ENCODE measurements at places on chromosomes 3 and 15.

DNA sequence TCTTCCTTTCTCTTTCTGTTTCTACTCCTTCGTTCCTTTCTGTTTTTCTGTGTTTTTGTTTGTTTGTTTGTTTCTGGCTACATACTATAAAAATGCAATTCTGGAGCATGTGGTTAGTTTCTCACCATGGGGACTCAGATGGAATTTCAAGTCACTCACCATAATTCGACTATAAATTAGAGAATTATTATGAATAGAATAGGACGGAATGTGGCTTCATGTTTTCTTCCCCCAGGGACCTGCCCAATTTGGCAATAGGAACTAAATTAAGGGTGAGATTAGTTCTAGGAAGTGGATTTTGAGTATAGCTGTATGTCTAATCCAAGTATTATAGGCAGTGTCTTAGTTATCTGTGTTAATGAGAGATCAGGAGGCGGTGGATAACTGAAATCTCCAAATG is 96.9 kb downstream of the THSD4 start:
- DNase-seq: no peak

- peak; percentile 95 for DNase-seq
Observed at GRCh38 chr15:72136170-72137051, 18.2 kb downstream of the SENP8 start.

- no peak for DNase-seq
Observed at GRCh38 chr3:156250550-156250949, 130.2 kb downstream of the KCNAB1 start.

- DNase-seq: no peak
Observed at GRCh38 chr15:57861815-57862586, 155.5 kb downstream of the POLR2M start.

DNA sequence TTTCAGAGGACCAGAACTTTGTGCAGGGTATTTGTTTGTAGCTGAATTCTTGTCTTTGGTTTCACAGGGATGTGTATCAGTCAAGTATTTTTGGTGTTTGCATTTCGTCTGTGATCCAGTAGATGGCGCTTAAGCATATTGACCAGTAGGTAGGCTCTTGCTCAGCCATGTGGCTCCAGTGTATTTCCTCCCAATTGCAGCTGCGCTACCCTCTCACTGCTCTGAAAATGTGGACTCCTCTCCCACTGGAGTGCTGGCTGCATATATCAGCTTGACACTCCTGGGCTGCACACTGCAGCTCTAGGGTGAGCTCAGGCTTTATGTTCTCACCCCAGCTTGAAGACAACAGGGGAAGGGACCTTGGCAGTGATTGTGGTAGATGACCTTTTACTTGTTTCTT is 1264.3 kb upstream of the ALCAM start:
- DNase-seq: peak; percentile 65

GRCh38 chr15:27133249-27133648 is 162.3 kb downstream of the GABRG3 start:
- DNase-seq: no peak

DNA sequence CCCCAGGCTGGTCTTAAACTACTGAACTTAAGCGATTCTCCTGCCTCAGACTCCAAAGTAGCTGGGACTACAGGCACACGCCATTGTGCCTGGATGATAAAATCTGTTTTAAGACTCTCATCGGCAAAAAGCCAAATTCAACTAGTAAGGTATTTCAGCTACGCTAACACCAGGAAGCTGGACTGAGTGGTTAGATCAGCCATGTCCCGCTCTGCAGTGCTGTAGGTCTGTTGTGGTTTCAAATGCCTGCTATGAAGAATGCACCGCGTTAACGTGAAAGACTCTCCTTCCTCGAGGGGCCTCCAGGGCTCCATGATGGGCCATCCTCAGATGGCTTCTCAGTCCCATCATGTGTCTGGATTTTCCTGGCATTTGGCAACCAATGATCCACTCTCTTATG is 70.2 kb downstream of the PCOLCE2 start:
- DNase-seq: no peak

DNA sequence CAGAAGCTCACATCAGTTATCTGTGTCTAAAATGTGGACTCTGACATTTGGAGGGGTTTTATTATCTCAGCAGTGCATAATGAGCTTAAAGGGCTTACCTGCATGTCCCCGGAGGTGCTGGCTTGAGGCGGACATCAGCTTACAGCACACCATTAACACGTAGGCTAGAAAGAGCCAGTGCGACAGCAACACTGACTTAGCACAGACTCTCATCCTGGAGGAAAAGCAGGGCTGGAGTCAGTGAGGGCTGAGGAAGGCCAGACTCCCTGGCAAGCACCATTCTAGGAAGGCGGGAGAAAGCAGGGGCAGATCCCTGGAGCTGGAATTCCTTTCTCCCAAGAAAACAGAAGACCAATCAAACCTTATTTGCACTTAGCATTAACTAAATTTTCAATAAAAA is 51.7 kb downstream of the TAFA4 start:
- peak; percentile 0 for DNase-seq

GRCh38 chr3:114216186-114216970 is 21.0 kb downstream of the ZNF80 start:
- DNase-seq: no peak

- DNase-seq: no peak
Observed at GRCh38 chr3:37897763-37898162, 36.1 kb downstream of the CTDSPL start.

DNA sequence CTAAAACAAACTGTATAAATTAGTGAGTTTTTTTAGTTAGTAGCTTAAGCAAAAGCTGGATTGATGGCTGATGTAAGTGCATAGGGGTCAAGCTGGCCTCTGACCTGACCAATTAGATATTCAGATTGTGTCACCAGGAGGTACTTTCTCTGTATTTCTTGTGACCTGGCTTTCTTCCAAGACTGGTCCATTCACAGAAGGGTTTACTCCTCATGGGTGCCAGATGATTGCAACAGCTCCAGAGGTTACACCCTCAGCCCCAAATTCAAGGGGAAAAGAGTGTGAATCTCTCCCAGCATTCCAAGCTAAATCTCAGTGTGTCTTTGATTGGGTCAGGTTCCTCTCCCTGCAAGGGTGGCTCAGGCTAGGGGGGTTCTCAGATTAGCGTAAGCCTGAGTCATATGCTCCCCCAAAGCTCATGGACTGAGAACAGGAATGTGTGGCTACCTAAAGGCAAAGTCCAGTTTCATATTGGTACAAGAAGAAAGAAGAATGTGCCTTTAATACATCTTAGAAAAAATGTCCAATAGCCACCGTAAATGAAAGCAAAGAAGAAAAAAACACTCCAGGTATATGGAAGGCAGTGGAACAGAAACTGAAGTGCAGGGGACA is 16.5 kb downstream of the PML start:
- DNase-seq: no peak

- no peak for DNase-seq
Observed at GRCh38 chr3:73707772-73708171, 83.0 kb upstream of the PDZRN3 start.

DNA sequence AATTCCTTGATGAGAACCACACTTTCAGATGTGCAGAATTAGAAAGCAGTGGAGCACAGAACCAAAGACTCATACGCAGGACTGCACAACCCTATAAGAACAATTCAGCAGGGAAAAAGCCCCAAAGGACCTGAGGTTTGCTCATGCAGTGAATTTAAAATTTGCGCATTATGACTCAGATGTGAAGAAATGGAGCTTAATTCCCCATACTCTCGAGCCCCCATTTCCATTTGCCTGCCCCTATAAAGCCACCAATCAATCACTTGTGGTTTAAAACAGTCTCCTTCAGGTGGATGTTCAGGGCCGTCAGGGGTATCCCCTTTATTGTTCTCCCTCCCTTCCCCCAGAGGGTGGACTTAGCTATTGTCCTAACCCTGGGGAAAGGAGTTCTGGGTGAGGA is 221.2 kb downstream of the IGSF11 start:
- DNase-seq: no peak

GRCh38 chr15:63191895-63192618 is 2.7 kb downstream of the RAB8B start:
- DNase-seq: no peak

GRCh38 chr3:12479919-12480427 is 4.3 kb upstream of the TSEN2 start:
- DNase-seq: peak; percentile 66

DNA sequence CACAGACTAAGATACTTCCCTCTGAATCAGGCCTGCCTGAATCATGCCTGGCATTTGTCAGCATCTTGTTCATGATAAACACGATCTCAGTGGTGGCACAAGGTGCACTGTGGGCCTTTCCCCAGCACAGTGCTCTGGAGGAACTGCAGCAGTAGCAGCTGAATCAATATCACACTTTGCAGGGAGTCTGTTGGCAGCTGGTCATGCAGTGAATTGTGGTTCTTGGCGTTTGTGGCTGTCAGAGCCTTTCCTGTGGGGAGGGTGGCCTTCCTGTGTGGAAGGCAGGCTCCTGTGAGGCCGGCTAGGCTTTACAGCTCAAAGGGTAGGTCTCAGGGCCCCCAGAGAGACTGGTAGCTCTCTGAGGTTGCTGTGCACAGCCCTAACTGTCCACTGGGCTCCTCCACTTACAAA is 54.4 kb upstream of the TLE3 start:
- DNase-seq: peak; percentile 90

DNA sequence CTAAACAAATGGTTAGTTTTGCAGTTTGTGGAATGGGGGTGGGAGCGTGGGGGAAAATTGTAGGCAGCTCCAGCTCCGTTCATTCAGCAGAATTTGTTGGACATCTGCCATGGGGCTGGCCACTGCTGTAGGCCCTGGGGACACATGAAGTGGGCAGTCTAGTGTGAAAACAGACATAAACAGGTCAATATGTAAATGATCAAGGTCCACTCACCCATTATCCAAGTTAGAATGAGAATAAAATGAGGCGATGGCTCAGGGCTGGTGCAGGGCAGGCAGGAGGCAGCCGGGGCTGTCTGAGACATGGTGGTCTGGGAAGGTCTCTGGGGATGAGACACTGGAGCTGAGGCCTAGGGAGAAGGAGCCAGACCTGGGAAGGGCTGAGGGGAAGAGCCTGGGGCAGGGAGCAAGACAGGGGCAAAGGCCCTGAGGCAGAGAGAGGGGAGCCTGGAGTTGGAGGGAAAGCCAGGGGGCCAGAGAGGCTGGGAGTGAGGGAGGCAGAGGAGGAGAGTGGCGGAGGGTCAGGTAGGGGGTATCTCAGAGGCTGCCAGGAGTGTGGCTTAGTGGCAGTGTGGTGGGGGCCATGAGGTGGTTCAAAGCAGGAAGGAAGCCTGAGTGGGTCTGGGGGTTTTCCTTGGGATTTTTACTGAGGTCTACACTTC is 6.2 kb upstream of the SLC6A6 start:
- DNase-seq: peak; percentile 27

DNA sequence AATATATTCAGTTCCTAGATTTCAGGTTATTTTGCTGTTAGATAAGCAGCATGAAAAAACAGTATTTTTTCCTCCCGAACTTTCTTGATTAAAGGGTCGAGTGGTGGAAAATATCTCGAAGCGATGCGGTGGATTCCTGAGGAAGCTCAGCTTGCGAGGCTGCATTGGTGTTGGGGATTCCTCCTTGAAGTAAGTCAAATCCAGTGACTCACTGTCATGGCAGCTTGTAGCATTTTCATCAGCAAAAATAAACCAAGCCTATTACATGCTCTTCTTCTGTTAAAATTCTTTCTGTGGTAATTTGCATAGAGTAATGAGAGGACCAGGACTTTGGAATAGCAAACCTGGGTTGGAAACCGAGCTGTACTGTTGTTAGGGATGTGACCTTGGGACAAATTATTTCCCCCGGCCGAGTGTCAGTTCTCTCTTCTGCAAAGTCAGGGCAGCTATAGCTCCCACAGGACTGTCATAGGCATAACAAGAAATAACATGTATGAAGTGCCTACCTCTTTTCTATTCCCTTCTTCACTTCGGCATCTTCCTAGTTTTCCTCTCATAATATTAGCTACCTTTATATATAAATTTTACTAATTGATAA is 75.6 kb downstream of the UBP1 start:
- DNase-seq: no peak

DNA sequence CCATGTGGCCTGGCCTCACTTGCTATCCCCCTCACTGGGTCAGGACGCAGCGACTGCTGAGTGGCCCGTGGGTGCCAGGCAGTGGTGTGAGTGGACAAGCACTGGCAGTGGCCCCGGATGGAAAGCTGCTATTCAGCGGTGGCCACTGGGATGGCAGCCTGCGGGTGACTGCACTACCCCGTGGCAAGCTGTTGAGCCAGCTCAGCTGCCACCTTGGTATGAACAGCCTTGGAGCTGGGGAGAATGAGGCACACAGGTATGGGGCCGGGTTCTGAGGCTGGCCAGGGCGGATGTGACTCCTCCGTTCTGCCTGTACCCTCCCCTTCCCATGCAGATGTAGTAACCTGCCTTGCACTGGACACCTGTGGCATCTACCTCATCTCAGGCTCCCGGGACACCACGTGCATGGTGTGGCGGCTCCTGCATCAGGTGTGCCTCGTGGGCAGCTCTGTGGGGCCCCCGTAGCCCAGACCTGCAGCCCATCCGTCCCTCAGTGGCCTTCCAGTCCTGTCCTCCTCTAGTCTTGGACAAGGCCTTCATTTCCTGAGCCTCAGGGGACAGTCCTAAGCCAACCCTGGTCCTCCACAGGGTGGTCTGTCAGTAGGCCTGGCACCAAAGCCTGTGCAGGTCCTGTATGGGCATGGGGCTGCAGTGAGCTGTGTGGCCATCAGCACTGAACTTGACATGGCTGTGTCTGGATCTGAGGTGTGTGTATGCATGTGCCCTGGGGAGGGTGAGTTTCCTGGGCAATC is 28.2 kb downstream of the NBEAL2 start:
- DNase-seq: no peak

DNA sequence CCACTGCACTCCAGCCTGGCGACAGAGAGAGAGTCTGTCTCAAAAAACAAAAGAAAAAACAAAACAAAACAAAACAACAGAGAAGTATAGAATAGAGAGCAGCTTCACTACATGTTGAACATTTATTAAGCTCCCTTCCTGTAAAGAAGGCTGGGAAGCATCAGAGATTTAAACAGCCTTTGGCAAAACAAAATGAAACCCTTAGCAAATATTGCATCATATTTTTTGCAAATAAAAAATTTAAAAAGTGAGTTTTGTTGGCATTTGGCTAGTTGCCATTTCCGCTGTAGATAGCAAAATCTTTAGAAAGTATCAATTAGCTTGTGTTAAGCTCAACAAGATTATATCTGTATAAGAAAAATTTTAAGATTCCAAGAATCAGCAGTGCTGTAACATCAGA is 151.2 kb downstream of the SERPINI1 start:
- peak; percentile 31 for DNase-seq

DNA sequence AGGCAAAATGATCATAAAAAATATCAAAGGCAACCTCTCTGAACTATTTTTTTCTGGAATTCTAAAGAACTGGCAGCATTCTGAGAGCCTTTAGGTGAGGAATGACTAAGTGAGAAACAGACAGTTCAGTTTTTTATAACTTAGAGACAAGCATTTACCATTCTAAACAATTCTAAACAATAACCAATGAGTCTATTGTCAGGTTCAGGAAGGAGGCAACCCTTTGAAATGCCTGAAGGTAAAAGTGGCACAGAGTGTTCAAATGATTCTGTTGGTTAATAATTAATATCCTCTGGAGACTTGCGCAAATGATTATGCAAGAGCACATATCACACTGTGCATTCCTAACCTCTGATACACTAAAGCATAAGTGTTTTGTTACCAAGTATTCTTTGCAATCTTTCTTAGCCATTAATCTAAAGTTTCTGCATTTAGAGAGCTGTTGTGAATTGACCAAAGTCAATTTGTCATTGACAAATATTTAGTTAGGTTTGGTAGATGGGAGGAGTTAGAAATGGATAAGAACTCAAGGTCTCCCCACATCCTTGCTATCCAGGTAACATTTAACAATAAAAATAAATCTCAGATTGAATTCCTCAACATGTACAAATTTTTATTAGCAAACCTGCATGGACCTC is 9.2 kb upstream of the TGFBR2 start:
- DNase-seq: peak; percentile 2

Measured in NCI-H69 (cell line).